Testis (tissue), 5 donors: ENCODE measurements at places on chromosomes 13 and 19.

DNA sequence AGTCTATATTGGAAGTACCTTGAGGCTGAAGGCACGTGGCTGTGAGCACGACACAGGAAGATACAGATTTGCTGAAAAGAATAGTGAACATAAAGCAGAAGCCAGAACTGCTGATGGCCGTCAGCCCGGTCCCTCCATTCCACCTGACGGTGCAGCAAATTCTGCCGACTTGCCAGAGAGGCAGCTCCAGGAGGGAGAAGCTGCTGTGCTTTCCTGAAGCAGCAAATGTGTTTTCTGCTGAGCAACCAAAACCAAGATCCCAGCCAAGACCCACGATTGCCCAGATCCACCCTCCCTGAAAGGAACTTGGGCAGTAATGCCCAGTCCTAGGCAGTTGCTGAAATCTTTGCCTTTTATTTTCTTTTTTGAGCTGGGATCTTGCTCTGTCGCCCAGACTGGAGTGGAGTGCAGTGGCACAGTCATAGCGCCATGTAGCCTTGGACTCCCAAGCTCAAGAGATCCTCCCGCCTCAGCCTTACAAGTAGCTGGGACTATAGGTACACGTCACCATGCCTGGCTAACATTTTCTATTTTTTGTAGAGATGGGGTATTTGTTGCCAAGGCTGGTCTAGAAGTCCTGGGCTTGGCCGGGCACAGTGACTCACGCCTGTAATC is 7.0 kb upstream of the RCN3 start:
- peak overlapping the region; percentile 20 for H3K27ac ChIP-seq
- no peak overlapping the region for H3K4me3 ChIP-seq
- no peaks in the 10 kb centered on the region for H3K36me3 ChIP-seq

DNA sequence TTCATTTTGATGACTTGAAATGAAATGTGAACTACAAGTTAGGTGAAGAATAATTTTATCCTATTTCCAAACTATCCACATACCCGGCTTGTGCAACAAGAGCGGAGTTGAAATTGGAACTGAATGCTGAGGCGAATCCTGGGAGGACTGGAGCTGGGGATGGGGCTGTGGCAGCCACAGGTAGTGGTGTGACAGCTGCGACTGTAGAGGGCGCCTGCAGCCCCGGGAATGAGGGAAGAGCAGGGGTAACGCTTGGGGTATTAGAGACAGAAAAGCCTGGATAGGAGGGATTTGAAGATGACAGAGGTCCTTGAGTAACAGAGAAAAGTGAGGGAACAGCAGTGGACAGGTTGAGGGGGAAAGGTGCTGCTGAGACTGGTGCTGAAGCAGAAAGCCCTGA is 22.0 kb upstream of the STOML3 start:
- no peak overlapping the region for H3K4me3 ChIP-seq
- H3K36me3 ChIP-seq, result no peaks in the 10 kb centered on the region
- no peak overlapping the region for H3K27ac ChIP-seq
- H3K4me1 ChIP-seq, result no peaks in the 10 kb centered on the region
- no peak for DNase-seq

DNA sequence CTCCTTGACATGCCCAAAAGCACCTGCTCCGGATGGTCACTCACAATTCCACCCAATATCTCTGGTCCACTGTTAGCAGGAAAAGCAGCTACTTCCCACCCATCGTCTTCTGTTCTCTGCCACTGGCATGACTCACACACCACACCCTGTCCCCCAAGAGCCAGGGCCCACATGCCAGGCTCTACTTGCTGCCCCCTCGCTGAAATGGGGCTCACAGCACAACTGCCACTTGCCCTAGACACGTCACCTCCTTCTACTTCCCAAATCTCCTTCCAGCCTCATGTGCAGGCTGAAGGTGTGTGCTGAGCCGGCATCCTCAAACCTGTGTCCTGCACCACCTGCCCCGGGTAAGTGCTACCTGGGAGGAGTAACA is 65.0 kb downstream of the TBC1D4 start:
- H3K27me3 ChIP-seq, result no peaks in the 10 kb centered on the region
- no peak for DNase-seq
- no peak overlapping the region for H3K27ac ChIP-seq
- no peak overlapping the region for H3K4me3 ChIP-seq
- H3K36me3 ChIP-seq, result no peaks in the 10 kb centered on the region

DNA sequence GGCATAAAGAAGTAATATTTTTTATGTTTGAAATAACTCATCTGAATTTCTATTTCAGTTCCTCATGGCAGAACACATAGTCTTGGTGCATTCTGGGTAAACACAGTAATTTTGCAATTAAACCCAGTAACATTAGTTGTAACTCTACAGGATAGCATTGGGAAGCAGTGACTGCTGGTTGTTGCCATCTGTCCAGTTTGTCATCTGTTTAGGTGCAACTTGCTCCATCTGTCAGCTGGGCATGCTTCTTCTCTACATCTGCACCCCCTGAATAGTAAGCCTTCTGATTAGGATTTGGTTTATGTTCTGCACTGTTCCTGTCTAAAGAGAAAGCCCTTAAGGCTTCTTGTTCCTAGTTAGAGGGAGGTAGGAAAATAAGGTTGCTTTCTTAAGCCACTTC is 63.5 kb upstream of the CSNK1A1L start:
- H3K4me1 ChIP-seq, result no peaks in the 10 kb centered on the region
- H3K27me3 ChIP-seq, result no peaks in the 10 kb centered on the region
- no peak for DNase-seq
- no peak overlapping the region for H3K27ac ChIP-seq

- no peaks in the 10 kb centered on the region for H3K27me3 ChIP-seq
- H3K4me1 ChIP-seq, result peaks cover 10% of the 10 kb centered on the region
- DNase-seq, result no peak
- no peaks in the 10 kb centered on the region for H3K36me3 ChIP-seq
- no peak overlapping the region for H3K27ac ChIP-seq
Observed at GRCh38 chr13:109747524-109747923, 38.9 kb downstream of the IRS2 start.

- H3K4me3 ChIP-seq, result no peak overlapping the region
- peaks cover 27% of the 10 kb centered on the region for H3K4me1 ChIP-seq
- peak overlapping the region; percentile 78 for H3K27ac ChIP-seq
- H3K27me3 ChIP-seq, result no peaks in the 10 kb centered on the region
Observed at GRCh38 chr13:33090755-33091414, 74.7 kb downstream of the KL start.

DNA sequence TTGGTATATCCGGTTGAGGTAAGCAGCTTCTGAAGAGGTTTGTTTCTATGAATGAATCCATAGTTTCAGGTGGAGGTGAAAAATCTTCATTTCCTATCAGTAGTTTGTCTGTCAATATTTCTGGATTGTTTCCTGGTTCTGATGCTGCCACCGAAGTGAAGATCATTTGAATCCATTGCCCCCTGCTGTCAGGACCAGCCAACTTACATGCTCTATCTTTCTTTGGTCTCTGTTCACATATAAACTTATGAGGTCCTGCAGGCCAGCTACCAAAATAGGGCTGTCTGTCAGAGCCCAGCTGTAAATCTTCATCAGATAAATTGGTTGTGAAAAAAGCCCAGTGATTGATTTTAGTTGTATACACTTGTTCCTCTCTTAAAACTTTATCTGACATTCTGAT is 15.2 kb upstream of the N4BP2L1 start:
- no peak overlapping the region for H3K27ac ChIP-seq
- H3K36me3 ChIP-seq, result no peaks in the 10 kb centered on the region
- H3K27me3 ChIP-seq, result no peaks in the 10 kb centered on the region
- H3K4me1 ChIP-seq, result no peaks in the 10 kb centered on the region
- peak; percentile 31 for DNase-seq
- H3K4me3 ChIP-seq, result no peak overlapping the region

- no peak for DNase-seq
- H3K27me3 ChIP-seq, result no peaks in the 10 kb centered on the region
- no peak overlapping the region for H3K27ac ChIP-seq
- H3K36me3 ChIP-seq, result no peaks in the 10 kb centered on the region
- H3K4me1 ChIP-seq, result no peaks in the 10 kb centered on the region
Observed at GRCh38 chr13:31056644-31057271, 104.9 kb downstream of the HSPH1 start.

- no peak for DNase-seq
- peaks cover 7% of the 10 kb centered on the region for H3K4me1 ChIP-seq
- no peaks in the 10 kb centered on the region for H3K27me3 ChIP-seq
- no peaks in the 10 kb centered on the region for H3K36me3 ChIP-seq
- H3K27ac ChIP-seq, result no peak overlapping the region
Observed at GRCh38 chr13:112770504-112770903, 80.7 kb downstream of the ATP11A start.

DNA sequence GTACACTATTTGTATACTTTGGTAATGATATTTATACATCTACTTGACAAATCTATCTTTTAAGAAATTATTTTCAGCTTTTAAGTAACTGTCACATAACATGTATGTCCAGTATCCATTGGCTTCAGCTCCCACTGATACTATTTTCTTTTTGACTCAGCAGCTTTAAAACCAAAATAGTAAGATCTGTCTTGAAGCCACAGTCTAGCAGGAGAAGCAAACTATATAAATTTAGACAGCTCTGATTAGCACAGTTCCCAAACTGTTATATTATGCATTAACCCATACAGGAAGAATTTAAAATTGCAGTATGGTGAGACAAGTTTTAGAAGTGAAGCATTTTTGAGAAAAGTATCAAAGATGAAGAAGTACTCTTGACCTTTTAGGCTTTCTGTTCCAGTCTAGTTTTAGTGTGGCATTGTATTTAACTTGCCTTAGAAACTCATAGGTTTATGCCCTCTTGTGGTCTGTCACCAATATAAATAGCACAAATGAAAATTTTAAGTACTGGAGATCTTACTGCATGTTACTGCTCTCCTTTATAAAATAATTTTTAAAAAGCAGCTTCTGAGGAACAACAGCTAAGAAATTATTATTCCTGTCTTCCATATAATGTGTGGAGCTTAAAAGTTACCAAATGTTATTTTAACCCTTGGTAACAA is 24.7 kb downstream of the URI1 start:
- peaks cover 32% of the 10 kb centered on the region for H3K4me1 ChIP-seq
- no peaks in the 10 kb centered on the region for H3K27me3 ChIP-seq
- DNase-seq, result no peak
- no peak overlapping the region for H3K27ac ChIP-seq
- no peaks in the 10 kb centered on the region for H3K36me3 ChIP-seq

- H3K27ac ChIP-seq, result no peak overlapping the region
- H3K36me3 ChIP-seq, result no peaks in the 10 kb centered on the region
- DNase-seq, result no peak
- no peak overlapping the region for H3K4me3 ChIP-seq
- H3K27me3 ChIP-seq, result no peaks in the 10 kb centered on the region
Observed at GRCh38 chr13:103952183-103952582, 886.0 kb upstream of the SLC10A2 start.

DNA sequence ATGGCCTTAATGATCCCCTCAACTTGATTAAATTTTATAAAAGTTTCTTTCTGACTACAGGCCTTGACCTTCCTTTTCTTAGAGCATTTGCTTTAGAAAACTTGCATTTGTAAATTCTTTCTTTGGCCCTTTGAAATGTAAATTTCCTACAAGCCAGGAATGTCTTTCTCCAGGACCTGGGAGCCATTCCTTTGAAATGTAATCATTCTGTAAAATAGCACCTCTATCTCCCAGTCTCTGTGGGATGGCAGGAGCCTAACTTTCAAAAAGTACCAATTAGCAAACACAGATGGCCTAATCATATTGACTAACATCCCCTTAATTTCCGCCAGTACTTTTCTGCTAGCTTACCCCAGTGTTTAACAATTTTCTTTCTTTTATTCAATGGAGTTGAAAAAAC is 1394.2 kb upstream of the ATXN8OS start:
- no peak overlapping the region for H3K27ac ChIP-seq
- H3K36me3 ChIP-seq, result no peaks in the 10 kb centered on the region
- no peaks in the 10 kb centered on the region for H3K27me3 ChIP-seq
- H3K4me1 ChIP-seq, result no peaks in the 10 kb centered on the region
- H3K4me3 ChIP-seq, result no peak overlapping the region
